ENCODE measurements at places on chromosomes 1 and 21.

GRCh38 chr21:33734291-33734690 is 92.0 kb downstream of the ITSN1 start:
- DNase-seq = no peak

- no peak for DNase-seq
Observed at GRCh38 chr21:34771512-34772028, 102.8 kb downstream of the CLIC6 start.

- no peak for DNase-seq
Observed at GRCh38 chr1:27391511-27392095, 819 bp upstream of the GPR3 start.

GRCh38 chr1:200374569-200375295 is 35.1 kb downstream of the ZNF281 start:
- DNase-seq = no peak

Data from stimulated activated CD8-positive, alpha-beta memory T cell treated with anti-CD3 and anti-CD28 coated beads, Interleukin-4, amount 100 ng/mL, for 24 hours (primary cell).